ENCODE measurements at places on chromosomes 4 and X. TPM values are rescaled to one million over a fixed set of nuclear protein-coding genes. Genes with fewer than 3 reads are reported as not detected.

DNA sequence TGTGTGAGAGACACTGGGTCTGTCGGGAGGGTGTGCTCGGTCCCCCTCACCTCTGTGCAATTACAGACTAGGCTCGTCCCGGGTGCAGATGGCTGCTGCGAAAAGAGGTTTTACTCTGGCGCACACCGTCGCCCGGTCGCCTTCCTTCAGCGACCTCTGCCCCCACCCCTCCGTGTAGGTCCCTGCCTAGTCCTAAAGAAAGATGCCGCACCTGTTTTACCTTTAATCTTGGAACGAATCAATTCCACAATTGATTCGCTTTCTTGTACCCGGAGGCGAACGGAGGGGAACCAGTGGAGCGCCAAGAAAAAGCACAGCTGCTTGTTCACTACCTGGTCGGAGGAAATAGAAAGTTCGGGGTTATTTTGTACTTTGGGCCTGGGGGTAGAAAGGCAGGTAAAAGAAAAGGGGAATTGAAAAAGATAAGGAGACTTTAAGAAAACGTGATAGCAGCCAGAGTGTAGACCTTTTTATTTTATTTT, 1.2 kb downstream of the NPNT start:
- DNase-seq: no peak

- no peak for DNase-seq
These were observed 119.8 kb downstream of the AGTR2 start for GRCh38 chrX:116290359-116290758.

GRCh38 chr4:38560340-38560739, 103.7 kb upstream of the KLF3 start:
- DNase-seq: no peak

DNA sequence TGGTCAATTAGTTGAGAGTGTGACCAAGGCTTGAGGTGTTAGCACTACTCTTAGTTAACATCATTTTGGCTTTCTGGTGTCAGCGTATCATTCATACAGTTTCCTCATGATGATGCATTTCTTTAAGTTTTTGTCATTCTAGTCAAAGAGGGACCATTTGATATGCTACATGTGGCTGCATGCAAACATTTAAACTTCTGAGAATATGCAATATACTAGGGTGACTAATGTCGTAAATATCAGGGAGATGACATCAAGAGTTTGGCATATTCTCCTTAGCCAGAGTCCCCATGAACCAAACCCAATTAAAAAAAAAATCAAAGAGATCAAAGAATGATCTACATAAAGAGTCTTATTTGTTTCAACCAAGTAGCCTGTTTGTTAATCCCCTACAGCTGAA, 537.4 kb upstream of the PCDH7 start:
- no peak for DNase-seq

DNA sequence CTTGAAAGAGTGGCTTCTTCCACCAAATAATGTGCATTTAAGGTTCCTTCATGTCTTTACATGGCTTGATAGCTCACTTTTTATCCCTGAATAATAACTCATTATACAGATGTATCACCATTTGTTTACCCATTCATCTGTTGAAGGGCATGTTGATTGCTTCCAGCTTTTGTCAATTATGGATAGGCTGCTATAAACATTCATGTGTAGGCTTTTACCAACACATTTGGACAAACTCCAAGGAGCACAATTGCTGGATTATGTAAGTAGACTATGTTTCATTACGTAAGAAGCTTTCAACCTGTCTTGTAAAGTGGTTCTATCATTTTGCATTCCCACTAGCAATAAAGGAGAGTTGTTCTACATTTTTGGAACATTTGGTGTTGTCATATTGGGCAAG, 2637.0 kb downstream of the PCDH7 start:
- no peak for DNase-seq

- no peak for DNase-seq
These were observed 29.1 kb downstream of the RASGEF1B start for GRCh38 chr4:81442484-81443085.

DNA sequence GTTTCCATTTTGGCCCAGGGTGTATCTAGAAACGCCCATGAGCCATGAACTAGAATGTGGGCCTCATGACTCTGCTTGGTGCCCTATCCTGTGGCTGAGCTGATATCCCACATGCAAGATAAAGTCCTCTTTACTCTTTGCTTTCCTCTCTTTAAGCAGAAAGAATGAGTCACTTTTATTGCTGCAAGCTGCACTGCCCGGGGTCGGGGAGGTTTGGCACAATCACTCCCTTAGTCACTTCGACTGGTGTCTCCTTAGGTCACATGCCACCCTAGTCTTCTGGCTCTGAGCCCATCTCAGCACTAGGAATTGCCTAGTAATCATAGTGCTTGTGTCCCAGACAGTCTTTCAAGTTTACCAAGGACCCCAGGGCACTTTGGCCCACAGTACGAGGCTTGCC, 75.1 kb upstream of the CXorf66 start:
- DNase-seq: peak; percentile 50

DNA sequence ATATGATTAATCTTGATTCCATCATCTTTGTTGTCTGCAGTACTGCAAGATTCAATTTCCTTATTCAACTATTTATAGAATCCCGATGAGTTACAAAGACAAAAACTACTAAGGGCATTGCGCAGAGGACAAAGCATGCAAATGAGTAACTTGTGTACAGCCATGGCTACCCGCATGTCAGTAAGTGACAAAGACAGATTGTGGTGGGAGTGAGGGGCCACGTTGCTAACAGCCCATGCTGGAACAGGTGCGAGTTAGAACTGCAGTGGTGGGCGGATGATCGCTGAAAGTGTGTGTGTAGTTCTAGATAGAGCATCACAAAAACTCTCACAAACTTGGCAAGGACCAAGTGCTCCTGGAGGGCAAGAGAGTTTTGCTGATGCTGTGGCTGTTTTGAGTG, 49.5 kb downstream of the ACOX3 start:
- DNase-seq: no peak

DNA sequence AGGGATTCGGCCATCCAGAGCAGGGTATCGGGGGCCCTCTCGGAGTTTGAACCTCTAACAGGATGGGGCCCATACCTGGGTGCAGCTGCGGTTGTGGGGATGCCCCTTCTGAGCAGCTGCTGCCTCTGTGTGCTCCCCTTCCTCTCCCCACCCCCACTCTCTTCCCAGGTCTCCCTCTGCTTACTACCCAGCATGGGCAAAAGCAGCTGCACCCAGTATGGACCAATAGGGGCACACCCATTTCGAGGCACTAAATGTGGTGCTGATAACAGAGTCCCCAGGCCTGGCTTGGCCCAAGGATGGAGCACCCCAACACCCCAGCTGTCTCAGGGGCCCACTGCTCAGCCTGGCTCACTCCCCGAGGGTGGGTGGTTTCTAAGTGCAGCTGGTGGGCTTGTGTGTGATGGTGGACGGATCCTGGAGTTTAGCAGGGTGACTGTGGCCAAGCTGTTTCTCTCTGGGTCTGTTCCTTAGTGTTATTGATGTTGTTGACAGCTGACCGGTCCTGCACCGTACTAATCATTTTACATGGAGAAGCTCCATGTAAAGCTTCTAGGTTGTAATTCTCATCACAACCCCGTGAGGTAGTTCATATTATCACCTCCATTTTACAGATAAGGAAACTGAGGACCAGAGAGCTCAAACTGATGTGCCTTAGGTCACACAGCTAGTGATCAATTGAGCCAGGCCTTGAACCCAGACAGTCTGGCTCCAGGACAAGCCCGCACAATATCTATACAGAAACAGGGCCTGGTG, 13.1 kb upstream of the KIAA0232 start:
- no peak for DNase-seq

DNA sequence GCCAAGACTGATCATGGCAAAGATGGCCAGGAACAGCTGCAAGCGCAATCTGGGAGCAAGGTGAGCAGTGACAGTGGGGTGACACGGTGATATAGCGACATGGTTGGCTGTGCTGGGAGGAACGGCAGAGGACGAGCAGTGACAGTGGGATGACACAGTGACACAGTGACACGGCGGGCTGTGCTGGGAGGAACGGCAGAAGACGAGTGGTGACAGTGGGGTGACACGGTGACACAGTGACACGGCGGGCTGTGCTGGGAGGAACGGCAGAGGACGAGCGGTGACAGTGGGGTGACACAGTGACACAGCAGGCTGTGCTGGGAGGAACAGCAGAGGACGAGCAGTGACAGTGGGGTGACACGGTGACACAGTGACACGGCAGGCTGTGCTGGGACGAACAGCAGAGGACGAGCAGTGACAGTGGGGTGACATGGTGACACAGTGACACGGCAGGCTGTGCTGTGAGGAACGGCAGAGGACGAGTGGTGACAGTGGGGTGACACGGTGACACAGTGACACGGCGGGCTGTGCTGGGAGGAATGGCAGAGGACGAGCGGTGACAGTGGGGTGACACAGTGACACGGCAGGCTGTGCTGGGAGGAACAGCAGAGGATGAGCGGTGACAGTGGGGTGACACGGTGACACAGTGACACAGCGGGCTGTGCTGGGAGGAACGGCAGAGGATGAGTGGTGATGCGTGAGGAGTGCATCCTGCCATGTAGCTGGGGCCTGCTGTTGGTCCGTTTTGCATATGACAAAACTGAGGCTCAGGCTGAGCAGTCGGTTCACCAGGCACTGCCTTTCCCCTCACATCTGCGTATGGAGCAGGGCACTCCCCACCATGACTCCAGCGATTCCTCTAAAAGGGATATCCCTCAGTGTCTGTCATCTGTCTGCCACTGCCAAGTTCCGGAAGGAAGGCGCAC, 36.0 kb upstream of the MXD4 start:
- no peak for DNase-seq

- peak; percentile 1 for DNase-seq
These were observed at the start of gene BEX2 for GRCh38 chrX:103310555-103311398. Gene BEX2, minus strand, starts transcription at chrX:103310990. Its CDS starts 1,014 bp downstream, at chrX:103309976.

- no peak for DNase-seq
These were observed at the start of gene HTRA3 for GRCh38 chr4:8269535-8270417. Gene HTRA3, plus strand, starts transcription at chr4:8269754. Its CDS starts 215 bp downstream, at chr4:8269969.

GRCh38 chrX:101416691-101417090, 8.7 kb downstream of the HNRNPH2 start:
- no peak for DNase-seq

DNA sequence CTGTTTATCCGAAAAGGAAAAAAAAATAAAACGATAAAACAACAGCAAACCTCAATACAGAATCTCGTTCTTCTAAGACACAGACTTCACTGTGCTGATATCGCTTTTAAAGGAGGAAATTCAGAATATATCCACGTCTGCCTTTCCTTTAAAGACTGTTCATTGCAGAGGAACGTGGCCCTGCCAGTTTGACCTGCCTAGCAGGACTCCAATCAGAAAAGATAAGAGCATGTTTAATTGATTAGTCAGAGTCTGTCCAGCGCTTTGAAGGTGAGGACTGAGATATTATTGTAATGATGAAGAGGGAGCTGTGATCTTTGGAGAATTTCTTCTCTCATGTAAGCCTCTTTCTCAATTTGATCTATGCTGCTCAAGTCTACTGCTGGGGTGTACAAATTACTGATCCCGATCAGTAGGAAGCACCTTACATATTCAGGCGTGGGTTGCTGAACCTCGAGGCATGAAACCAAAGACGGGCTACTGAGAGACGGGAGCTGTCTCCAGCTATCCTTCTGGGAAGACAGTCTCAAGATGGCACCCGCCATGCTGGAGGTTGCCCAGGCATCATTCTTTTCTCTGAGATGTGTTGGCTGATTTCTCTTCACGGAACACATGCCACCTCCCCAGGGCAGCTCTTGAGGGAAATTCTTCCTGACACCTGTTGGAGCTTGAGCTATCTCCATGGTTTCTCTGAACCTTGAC, 146.1 kb downstream of the SHOX start:
- no peak for DNase-seq

GRCh38 chrX:139759637-139760036, 51.7 kb upstream of the MCF2 start:
- DNase-seq: no peak

- no peak for DNase-seq
These were observed at the start of gene TASL for GRCh38 chrX:30577362-30577991. Gene TASL, minus strand, starts transcription at chrX:30577766. Its CDS starts 17,411 bp downstream, at chrX:30560355.

DNA sequence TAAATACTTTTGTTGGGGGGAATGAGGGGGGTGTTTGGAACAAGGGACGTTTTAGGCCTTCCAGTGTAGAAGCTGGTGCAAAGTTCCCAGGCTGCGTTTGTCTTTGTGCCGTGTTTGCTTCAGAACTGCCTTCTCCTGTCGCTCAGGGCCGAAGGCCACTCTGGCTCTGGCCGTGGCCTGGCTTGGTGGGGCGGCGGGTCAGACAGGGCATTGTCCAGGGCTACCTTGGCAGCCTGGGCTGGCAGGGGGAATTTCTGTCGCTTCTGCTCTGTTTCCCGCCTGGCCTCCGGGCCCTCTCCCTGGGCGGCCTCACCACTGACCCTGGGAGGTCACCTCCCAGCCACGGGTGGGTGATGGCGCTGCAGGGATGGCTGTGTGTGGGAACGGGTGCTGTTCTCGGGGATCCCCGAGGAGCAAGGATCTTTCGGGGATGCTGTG, 140.0 kb downstream of the COL4A6 start:
- DNase-seq: no peak

DNA sequence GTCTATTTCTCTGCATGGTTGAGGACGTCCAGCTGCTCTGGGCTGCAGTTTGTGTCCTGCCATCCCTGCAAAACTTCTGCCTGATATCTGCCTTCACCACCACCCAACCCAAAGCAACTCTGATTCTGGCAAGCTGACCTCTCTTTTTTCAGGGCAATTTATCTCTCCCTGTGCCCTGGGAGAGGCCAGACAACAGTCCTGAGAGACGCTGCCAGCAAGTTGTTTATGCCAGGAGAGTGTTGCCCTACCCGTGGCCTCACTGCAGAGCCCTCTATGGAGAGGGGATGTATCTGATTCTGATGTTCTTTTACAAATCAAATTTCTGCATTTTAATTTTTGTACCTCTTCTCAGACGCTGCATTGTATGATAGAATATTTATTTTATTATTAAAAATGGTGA, 36.6 kb upstream of the BRWD3 start:
- no peak for DNase-seq

DNA sequence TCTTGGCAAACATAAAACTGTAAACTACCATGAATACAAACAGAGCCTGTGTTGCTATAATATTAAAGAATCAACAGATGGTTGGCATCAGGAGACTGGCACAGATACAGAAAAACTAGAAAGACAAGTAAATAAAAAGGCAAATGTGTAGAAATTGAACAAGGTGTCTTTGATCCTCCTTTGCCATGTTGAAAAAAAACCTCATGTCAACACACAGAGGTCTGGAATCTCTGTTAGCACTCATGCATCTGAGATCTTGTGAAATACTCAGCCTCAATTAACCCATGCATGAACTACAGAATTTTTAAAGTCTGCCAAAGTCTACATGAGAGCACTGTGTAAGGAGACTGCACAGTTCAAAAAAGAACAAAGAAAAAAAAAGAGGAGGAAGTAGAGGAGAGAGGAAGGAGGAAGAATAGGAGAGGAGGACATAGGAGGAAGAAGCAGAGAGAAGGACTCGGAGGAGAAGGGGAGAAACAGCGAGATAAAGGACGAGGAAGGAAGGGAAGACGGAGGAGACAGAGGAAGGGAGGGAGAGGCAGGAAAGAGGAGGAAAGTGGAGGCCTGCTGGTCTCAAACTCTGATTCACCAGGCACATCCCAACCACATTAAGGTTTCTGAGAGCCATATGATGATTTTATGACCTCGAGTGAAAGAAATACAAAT, 52.8 kb downstream of the PRDM5 start:
- DNase-seq: peak; percentile 30

Gene STK26
- total RNA-seq: 33.2 TPM

Gene CPEB2
- 3.5 TPM for total RNA-seq

Gene CFAP299
- not detected for total RNA-seq

Gene TMEM47
- total RNA-seq: 8.2 TPM

Gene EOLA2
- 24.4 TPM for total RNA-seq

Gene GYG2
- 0.75 TPM for total RNA-seq

Gene JCHAIN
- total RNA-seq: not detected

Gene DDX53
- not detected for total RNA-seq
